ENCODE measurements at places on chromosomes 7 and 10.
A peak's percentile ranks its signal among the peaks of the same experiment; 100 is the strongest.

GRCh38 chr7:156400046-156400445 lies 240.5 kb upstream of the RNF32 start:
- DNase-seq = no peak

GRCh38 chr7:128713794-128714193 lies 25.4 kb upstream of the CALU start:
- no peak for DNase-seq

DNA sequence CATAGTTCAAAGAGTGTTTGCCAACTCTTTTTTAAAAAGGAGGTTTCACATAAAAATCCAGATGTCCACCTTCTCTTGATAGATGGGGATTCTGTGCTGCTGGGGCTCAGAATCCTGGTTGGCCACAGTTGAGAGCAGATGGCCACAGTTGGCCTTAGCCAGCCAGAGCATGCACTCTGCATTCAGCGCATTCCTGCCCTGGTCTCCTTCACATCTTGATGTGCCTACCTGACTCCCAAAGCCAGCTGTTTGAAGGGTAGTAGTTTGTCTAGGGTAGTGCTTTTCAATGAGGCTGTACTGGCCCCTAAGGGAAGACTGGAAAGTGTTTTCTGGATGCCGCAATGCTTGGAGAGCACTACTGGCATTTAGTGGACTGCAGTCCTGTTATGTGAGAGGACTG lies 208.1 kb upstream of the HDAC9 start:
- DNase-seq = no peak

DNA sequence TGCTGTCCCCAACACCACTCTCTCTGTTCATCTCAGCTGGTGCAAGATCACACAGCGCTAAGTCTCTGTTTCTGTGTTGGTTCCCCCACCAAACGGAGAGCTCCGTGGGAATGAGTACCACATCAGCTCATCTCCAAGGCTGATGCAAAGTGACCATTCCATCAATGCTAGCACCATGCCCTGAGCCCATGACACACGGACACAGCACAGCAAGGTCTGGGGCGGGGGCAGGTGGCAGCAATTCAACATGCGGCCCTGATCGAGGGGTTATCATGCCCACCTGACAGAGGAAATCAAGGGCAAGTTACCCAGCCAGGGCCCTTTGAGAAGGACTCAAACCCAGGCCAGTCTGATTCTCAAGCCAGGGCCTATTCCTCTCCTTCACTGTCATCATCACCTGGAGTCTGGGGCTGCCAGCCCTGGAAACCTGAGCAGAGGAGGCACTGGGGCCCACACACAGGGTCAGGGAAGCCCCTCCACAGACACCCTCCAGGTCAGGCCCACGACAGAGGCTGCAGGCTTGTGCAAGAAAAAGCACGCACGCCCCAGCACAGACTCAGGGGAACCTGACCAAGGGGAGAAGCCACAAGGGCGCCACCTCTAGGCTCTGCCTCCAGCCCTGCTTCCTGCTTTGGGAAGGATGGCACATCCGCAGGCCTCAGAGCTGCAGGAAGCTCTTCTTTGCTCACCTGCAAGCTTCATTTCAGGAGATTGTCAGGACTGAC lies 74.8 kb downstream of the GRID1 start:
- DNase-seq = peak; percentile 57

DNA sequence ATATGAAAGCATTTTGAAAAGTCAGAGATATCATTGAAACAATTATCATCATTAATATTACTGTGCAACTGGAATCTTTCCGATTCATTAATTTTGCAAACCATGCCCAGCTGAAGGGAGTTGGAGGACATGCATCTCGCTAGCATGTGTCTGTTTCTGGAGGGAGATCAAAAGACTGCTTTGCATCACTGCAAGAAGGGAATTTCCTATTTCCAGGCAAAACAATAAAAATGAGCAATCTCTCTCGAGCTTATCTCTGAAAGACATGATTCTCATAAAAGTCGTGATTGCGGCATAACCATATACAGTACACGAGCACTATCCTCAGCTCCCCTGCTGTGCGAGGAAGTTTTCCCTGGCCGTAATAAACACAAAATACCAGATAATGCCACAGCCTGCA lies 607.6 kb upstream of the DPP6 start:
- DNase-seq = no peak

GRCh38 chr10:104332243-104333031 lies 5.8 kb downstream of the ITPRIP start:
- no peak for DNase-seq

- DNase-seq = no peak
Observed at GRCh38 chr7:77467408-77467807, 51.3 kb upstream of the GSAP start.

GRCh38 chr10:92122941-92123450 lies 167.9 kb downstream of the CPEB3 start:
- DNase-seq = peak; percentile 36

DNA sequence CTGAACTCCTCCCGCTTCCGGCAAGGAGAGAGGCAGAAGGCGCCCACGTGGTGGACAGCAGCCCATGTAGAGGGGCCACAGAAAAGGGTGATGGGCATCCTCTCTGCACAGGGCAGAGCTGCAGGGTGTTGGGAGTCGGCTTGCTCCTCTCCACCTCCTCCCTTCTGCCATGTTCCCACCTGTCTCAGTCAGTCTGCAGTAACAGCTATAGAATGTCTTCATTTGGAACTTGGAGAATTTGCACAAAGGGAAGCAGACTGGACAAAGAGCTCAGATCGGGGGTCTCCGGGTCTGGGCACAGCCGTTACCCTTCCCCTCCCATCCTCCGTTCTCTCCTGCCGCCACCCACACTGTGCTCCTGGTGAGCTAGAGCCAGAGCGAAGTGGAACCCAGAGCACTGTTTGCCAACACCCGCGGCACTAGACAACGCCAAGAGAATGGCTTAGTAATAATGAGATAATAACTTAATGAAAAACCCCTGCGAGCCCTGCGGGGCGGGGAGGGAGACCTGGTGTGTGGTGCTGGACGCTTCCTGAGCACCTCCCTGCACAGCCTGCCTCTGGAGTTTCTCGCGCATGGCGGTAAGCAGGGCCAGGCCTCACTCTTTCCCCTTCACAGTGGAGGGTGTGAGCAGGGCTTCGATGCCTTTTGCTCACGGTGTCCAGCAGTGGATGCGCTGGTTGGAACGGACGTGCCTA lies 254.7 kb downstream of the PAXIP1 start:
- no peak for DNase-seq

GRCh38 chr7:2049111-2049781 lies 183.5 kb downstream of the MAD1L1 start:
- DNase-seq = no peak

GRCh38 chr7:157409149-157409752 lies 72.4 kb downstream of the DNAJB6 start:
- DNase-seq = no peak

GRCh38 chr7:97732565-97733275 lies 834 bp downstream of the TAC1 start:
- peak; percentile 30 for DNase-seq

- DNase-seq = no peak
Observed at GRCh38 chr10:51368943-51369342, 294.7 kb downstream of the PRKG1 start.

GRCh38 chr10:78457804-78458482 lies 424.3 kb downstream of the RPS24 start:
- DNase-seq = no peak

DNA sequence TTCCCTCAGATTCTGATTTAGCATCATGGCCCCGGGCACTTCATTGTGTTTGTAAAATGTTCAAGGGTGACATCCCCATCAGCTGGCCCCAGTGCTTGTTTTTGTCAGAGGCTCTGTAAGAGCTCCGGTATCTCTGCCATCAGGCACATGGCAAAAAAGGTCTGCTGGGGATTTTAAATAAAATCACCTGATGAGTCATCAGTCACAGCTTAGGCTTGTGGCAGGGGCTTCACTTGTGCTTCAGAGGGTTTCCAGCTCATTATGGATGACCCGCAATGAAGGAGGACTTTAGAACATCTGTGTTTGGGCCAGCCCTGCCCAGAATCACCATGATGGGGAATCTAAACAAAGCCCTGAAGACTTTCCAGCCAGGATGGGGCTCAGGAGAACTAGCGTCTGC lies 259.9 kb downstream of the ZEB1 start:
- no peak for DNase-seq

DNA sequence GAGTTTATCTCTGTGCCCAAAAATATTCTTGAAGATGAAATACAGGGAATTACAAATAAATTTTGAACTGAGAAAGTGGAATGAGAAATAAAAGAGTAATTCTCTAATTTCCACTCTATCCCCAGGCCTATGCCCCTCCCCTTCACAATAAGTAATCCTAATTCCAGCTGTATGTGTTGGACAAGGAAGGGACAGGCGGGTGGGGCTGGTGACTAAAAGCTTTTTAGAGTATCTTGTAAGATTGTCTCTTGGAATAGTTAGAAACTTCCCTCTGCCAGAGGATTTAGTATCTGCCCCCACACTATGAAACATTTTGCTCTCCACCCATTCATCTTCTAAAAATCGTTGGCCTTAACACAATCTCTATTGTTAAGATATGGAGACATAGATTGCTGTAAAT lies 199.2 kb downstream of the MBL2 start:
- no peak for DNase-seq

DNA sequence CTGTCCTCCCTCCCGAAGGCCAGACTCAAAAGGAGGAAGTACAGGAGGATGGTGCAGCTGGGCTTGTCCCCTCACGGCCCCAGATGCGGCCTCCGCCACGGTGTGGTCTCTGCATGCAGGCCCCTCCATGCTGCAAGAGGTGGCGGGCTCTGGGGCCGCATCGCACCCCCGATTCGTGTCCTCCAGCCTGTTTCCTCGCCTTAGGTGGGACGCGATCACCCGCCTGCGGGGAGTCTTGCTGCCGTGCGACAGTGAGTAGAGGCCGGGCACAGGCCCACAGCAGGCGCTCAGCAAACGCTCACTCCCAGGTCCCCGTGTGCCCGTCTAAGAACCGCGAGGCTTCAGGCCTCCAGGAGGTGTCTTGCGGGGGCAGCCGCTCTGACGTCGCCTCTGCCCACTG lies 13.9 kb upstream of the FAM20C start:
- no peak for DNase-seq

- no peak for DNase-seq
Observed at GRCh38 chr10:58326967-58327381, 7.8 kb upstream of the UBE2D1 start.

GRCh38 chr7:26506196-26506595 lies 214.5 kb downstream of the SNX10 start:
- DNase-seq = no peak

DNA sequence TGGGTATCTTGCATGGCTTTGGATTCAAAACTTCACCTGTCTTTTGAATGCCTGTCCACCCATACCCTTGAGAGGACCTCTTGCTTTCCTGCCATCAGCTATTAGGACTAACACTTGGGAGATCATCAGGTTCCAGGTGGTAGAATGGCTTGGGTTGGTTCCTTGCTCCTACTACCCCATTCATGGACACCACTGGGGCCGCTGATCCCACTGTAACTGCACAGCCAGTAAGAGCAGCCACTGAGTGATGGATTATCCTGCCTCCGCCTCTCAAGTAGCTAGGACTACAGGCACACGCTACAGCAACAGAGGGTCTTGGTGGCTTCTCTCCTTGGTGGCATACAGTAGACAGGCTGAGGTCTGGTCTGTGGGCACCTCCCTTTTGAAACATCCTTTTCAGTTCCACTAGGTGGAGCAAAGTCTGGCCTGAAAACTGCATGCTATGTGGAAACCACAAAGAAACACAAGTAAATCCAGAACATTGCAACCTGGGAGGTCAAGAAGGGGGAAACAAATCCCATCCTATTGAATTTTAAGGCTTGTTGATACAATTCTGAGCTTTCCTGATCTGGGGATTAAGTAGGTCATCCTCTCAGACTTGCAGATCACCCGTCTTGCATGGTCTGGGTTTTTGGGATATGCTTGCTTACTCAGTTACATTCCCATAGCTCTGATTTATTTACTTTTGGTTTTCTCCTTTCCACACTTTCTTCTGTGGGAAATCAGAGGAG lies 9.4 kb downstream of the WBP1L start:
- DNase-seq = peak; percentile 55

DNA sequence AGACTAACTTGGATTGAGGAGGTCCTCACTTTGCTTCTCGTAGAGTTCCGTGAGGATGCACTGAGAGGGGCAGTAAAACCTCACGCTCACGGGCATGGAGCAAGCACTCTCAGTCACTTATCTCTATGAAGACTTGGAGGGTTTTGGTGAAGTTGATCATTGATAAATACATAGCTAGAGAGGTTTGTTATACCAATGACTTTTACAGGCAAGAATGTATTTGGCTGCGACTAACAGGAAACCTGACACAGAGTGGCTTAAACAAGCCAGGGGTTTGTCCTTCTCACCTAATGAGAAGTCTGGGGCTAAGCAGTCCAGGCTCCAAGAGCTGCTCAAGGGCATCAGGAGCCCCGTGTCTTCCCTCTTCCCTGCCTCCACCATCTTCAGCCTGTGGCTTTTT lies 6.1 kb downstream of the BICC1 start:
- DNase-seq = no peak

DNA sequence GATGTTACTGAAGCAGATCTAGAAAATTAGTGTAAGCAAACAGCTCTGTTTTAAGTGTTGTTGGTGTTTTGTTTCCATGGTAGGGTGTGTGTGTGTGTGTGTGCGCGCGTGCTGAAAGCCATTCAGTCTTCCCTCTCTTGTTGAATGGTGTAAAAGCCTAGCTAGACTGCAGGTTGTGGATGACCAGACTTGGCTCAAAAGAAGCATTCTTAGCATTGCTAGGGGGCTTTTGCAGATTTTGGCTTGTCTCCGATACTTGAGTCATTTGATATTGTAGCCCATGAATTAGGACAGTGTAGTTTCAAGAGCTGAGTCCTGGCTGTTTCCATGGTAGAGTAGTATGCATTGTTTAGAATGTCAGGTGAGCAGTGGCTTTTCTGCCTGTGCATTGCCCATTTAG lies 99.1 kb downstream of the SND1 start:
- peak; percentile 11 for DNase-seq

GRCh38 chr10:31034098-31034909 lies 2.6 kb upstream of the ZNF438 start:
- no peak for DNase-seq

DNA sequence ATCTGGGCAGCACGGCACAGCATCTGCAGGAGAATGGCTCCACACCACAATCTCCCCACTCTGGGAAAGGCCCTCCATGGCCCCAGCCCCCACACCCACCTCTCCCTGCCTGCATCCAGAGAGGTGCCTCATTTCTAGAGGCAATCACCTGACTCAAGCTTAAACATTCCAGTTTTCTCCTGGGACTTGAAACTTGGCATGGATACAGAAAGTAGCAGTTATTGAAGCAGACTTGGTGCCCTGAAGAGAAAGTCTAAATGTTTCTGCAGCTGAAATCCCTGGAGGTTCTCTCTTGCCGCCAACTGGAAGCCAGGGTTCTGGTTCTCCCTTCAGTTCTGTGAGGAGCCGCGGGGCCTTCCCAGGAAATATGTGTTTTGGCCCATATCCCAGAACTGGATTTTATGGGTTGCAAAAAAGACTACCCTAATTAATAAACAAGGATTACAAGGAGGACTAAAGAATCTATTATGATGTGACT lies 122.8 kb downstream of the SKIDA1 start:
- DNase-seq = no peak

All from iPS-NIHi11 (cell line).